ENCODE measurements at places on chromosomes 12 and 14.

- DNase-seq, result no peak
Observed at GRCh38 chr14:21891921-21892320, 218.3 kb upstream of the OR4E1 start.

- DNase-seq, result no peak
Observed at GRCh38 chr14:68520637-68521556, 272.0 kb downstream of the ZFP36L1 start.

DNA sequence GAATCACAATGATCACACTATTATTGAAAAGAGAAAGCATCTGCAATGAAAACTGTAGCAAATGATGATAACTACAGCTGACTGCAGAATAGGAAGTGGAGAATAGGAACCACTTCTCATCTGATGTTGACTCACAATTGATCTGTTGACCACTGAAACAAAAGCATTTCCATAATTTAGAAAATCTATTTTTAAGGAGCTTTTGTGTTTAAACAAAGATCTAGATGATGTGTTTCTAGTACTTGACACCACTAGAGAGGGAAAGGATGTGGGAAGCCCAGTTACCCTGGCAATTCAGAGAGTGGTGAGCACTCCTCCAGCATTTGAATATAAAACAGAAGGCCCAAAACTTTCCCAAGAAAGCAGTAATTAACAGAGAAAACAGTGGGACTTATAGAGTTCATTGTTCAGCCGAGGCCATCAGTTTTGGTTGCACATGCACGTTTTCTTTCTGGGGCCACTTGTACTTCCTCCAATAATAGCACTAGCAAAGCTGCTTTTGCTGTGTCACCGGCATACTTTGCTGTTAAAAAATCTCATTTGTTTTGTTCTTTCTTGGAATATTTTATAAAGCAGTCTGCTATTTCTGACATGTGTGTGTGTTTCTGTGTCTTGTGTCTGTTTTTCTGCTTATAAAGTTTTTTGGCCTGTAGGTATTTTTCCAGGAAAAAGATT, 76.1 kb upstream of the HECTD1 start:
- no peak for DNase-seq

DNA sequence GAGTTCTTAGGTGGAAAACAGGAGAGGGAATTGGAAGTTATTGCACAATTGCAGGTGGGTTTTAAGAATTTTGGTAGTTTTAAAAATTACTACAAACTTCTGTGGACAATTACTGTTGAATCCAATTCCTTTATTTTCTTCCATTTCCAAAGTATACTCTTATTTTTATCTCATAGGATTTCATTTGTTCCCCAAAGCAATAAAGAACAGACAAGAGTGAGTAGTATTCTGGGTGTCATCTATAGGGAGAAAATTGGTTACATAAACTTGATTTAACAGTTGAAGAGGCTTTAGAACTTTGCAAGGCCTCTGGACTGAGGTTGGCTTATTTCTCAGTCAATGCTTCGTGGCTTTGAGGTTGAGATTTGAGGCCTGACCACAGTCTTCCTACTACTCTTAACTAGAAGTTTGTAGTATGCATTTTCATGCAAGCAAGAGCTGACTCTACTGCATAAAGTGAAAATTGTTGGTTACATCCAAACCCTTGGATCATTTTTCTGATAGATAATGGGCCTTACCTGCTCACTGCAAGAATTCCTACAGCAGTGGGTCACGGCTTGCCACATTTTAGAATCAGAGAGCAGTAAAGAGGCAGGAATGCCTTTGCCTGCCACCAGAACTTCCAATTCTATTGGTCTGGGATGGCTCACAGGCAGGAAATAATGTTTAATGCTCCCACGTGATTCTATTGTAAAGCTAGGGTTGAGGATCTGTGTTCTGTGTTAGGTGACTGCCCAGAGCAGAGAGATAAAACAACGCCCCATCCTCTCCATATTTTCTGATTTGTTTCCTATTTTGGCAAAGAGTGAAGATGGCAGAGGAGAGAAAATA, 270.5 kb downstream of the TTC6 start:
- no peak for DNase-seq

DNA sequence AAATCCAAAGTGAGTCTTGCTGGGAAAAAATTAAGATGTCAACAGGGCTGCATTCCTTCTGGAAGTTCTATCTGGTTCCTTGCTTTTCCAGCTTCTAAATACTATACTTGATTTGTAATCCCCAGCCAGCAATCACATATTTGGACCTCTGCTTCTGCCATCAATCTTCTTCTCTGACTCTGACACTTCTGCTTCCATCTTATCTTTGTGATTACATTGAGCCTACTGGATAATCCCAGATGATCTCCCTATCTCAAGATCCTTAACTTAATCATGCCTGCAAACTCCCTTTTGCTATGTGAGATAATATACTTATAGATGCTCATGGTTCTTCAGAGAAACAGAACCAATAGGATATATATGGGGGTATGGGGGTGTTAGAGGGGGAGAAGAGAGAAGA, 49.9 kb upstream of the ZDHHC17 start:
- no peak for DNase-seq

Data from CD4-positive, alpha-beta T cell treated with Interleukin-12 subunit alpha and Interleukin-12 subunit beta, for 1 hour (primary cell).